NCI-H526 treated with DMSO at 0.1 percent for 48 hours (cell line): ENCODE measurements at places on chromosomes 2 and 18.

GRCh38 chr2:152434395-152435182 lies 99.6 kb downstream of the FMNL2 start:
- no peak for DNase-seq

GRCh38 chr2:229627728-229628127 lies 86.6 kb downstream of the DNER start:
- DNase-seq, result no peak

GRCh38 chr2:39487398-39488250 lies 50.5 kb upstream of the MAP4K3 start:
- no peak for DNase-seq

- DNase-seq, result no peak
Observed at GRCh38 chr18:48702346-48703027, 163.7 kb downstream of the CTIF start.

- peak; percentile 71 for DNase-seq
Observed at GRCh38 chr2:62705859-62706720, 577 bp downstream of the EHBP1 start.
